Effector CD4-positive, alpha-beta T cell (primary cell): ENCODE measurements at places on chromosomes 12 and 14.

DNA sequence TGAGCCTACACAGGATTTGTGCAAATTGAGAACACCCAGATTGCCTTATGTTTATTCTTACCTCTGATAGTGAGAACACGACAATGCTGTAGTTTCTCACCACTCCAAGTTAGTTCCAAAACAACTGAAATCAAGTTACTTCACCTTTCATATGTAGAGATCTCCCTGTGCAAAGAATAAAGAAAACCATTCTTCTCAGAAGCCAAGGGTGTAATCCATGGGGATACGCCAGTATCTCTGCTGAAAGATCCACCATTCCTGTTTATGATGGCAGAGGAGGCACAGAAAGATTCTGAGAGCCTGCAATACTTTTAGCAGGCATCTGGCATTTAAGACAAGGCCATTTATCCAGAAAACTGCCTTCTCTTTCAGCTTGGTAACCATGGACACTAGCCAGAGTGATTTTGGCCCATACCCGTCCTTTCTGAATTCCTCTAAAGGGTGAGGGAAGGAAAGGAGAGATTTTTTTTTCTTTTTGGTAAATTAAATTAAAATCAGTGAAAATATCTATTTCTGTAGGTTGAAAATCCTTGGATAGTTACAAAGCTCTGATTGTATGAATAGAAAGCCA lies 355.4 kb upstream of the FAR2 start:
- DNase-seq: no peak

DNA sequence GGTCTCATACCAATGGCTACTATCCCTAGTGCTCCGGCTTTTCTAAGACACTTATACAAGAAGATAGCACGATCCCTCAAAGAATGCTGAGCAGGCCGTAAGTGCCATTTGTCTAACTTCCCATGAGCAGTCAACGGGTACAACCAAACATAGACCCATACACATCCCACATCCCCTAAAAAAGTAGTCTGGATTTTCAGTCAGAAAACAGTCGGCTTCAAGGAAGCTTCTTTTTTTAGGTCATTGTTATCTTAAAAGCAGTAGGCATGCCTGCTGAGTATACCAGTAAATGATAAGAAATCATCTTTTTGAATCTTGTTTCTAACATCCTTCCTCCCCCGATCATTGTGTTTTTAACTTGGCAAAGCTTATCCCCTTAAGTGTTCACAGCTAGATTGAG lies 19.8 kb downstream of the OSBPL8 start:
- DNase-seq: no peak

DNA sequence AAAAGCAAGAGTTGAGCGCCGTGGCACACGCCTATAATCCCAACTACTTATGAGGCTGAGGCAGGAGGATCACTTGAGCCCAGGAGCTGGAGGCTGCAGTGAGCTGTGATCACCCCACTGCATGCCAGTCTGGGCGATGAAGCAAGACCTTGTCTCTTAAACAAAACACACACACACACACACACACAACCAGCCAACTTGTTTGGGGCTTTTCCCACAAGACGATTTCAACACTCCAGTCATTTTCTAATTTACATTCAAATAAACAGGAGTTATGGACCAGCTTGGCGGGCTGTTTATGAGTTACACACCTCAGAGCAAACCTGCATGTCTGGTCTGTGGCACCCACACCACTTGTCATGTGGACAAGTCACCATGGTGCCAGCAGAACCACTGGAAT lies 6.7 kb downstream of the GLTP start:
- no peak for DNase-seq

- no peak for DNase-seq
Observed at GRCh38 chr14:87187786-87188185, 805.2 kb downstream of the GALC start.

GRCh38 chr12:27333403-27334009 lies 870 bp downstream of the BMAL2 start:
- no peak for DNase-seq

DNA sequence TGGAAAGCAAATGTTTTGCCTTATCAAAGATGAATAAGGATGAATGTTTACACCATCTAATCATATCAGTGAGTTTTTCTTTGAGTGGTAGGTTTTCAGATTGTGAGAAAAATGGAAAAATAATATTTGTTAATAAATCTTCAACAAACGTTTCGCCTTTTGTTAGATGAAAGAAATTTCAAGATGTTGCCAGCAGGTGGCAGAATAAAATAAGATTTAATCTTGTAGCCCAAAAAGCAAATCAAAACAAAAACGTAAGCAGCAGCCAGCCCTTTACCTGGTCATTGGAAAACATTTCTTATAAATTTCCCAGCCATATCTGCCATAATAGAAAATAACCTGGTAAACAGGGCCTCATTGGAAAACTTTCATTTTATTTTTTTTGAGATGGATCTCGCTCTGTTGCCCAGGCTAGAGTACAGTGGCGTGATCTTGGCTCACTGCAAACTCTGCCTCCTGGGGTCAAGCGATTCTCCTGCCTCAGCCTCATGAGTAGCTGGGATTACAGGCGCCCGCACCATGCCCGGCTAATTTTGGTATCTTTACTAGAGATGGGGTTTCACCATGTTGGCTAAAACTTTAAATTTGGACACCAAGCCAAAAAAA lies 15.4 kb upstream of the TMEM120B start:
- DNase-seq: peak; percentile 38

DNA sequence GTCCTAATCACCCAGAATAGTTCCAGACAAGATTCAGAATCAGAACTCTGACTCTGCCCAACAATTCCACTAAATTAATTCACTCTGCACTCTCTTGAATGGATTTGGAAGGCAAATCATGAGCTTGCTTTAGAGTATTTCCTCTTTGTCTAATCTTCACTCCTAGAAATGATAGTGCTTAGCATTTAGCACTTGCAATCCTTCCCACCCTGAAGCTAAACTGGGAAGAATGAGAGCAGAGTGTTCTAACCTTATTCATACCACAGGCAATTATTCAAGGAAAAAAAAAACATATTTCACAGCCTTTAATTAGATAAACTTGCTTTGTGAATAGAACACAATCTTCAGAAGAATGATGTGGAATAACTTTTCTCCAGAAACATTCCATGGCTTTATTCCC lies 264.6 kb downstream of the PAWR start:
- no peak for DNase-seq

GRCh38 chr14:94562941-94563883 lies 2.0 kb downstream of the SERPINA4 start:
- DNase-seq: no peak

GRCh38 chr14:32087173-32087861 lies 10.2 kb downstream of the ARHGAP5 start:
- DNase-seq: no peak

- DNase-seq: no peak
Observed at GRCh38 chr12:79373896-79374499, 316.8 kb downstream of the PAWR start.

- DNase-seq: no peak
Observed at GRCh38 chr12:130164216-130164542, 1.9 kb downstream of the FZD10 start.

GRCh38 chr14:89242652-89243279 lies 174.3 kb downstream of the FOXN3 start:
- DNase-seq: no peak

- no peak for DNase-seq
Observed at GRCh38 chr12:32944195-32944594, 47.6 kb upstream of the PKP2 start.

- DNase-seq: no peak
Observed at GRCh38 chr12:4587108-4587507, 25.1 kb downstream of the DYRK4 start.

DNA sequence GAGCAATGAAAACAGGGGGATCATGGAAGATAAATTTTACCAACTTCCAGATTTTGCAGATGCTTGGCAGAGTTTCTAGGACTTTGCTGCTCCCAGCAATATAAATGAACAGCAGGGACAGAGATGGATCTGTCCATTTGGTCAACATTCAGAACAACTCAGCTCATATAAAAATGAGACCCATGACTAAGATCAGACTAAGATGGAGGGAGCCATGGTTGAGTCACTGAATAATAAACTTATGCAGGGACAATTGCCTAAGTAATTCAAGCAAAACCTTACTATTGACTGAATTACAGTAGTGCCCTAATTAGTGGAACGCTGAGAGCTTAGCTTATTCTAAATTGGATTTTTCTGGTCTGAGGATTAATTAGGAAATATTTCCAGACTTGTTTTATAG lies 205.1 kb downstream of the SLC5A8 start:
- DNase-seq: no peak

DNA sequence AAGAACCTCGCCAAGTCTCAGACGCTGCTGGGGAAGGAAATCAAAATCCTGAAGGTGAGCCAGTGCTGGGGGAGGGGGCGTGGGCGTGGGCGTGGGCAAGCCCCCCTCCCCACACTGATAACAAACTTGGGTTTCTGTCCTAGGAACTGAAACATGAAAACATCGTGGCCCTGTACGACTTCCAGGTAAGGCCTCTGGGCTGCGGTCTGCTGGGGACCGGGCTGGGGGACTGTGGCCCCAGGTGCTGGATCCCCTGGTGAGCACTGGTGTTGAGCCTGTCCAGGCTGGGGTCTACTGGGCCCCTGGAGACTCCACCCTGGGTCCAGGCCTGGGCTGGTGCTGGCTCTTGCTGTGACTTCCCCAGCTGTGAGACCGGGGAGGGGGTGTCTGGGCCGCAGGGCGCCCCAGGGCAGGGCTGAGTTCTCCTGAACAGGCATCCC lies 1.2 kb downstream of the ULK1 start:
- DNase-seq: no peak

DNA sequence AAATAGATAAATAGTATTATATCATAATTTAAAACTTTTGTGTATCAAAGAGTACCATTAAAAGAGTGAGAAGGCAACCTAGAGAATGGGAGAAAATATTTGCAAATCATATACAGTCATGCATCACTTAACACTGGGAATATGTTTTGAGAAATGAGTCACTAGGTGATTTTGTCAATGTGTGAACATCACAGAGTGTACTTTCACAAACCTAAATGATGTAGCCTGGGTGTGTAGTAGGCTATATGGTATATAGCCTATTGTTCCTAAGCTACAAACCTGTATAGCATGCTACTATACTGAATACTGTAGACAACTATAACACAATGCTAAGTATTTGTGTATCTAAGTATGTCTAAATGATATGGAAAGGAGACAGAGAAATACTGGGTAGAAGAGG lies 48.0 kb upstream of the ARID2 start:
- no peak for DNase-seq
